T-helper 1 cell (primary cell): ENCODE measurements at places on chromosomes 13 and 19.

GRCh38 chr19:29591670-29592069, 14.4 kb upstream of the POP4 start:
- no peak for DNase-seq

DNA sequence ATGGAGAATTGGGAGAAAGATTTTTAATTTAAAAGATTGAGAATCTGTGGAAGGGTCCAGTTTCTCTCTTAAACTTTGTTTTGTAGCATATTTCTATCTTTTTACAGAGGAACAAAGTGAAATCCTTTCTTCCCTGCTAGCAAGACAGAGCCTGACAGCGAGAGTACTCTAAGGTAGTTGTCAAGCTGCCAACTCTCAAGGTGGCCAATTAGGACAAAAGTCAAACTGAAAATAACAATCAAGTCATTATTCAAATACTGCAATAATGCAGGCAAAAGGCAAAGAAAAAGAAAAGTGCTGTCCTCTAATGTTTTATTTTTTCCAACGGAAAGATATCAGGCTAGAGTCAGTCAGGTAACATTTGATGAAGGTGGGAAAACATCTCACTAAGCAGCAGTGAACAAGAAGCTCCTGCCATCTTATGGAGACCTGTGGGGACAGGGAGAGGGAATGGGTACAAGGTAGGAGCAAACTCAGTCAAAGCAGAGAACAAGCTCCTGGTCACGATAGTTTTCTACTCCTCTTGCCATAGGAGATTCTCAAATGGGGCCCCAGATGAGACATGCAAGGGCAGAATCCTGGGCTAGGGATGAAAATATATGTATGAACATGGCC, 801.9 kb upstream of the SLITRK1 start:
- no peak for DNase-seq

GRCh38 chr13:49388091-49388635, 55.7 kb downstream of the CAB39L start:
- no peak for DNase-seq

DNA sequence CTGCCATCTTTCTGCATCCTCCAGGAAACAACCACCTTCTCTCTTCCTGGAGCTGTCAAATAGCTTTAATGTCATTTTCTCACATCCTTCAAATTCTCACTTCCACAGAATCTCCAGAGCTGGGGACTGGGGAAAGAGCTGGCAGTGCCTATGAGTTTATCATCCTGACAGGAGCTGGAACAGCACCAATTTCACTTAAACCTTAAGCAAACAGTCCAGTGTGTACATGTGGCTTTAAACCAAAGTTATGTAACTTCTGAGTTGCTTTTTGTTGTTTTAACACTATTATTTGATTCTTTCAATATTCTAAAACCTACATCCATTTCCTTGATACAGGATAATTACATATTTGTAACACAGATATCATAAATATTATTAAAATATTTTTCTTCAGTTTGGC, 331.5 kb upstream of the ARGLU1 start:
- no peak for DNase-seq

DNA sequence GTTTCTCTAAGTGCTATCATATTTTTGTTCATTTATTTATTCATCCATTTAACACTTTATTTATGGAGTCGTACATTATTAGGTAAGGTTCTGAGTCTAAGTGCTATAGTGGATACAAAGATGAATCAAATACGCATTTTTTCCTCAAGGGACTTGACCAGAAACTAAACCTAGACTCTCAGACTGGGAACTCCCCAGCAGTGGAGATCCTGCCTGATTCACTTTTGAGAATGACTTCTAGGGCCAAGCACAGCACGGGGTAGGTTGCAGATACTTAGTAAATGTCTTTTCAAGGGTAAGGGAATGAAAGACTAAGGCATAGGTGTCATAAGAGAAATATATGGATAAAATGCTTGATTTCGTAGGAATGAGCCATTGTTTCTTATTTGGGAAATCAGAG, 7.2 kb downstream of the DNAJC15 start:
- no peak for DNase-seq

GRCh38 chr13:32585550-32586079, 637 bp upstream of the PDS5B start:
- no peak for DNase-seq

DNA sequence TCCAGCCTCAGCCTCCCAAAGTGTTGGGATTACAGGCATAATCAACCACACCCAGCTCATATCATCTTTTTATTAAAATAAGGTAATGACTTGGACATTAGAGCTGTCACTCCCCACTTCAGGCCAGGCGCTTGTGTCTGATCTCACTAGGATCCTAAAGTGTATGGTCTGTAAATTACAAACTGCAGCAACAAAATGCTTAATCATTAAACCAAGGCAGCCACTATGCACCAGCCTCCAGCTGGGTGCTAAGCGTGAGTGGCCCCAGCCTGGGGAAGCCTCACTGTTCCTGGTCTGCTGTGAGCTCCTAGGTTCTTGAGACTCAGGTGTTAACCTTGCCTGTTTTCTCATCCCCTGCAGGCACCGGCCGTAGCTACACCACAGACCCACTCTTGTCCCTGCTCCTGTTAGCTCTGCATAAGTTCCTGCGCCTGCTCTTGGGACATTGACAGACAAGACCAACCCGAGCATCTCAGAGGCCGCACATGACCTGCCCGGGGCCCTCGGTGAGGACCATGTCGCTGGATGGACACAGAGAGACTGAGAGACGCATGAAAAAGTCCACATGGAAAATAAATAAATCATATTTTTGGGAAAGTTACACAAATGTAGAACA, 37.8 kb downstream of the VSTM2B start:
- no peak for DNase-seq

GRCh38 chr13:26255115-26255514, 1.2 kb downstream of the CDK8 start:
- DNase-seq = no peak
